Epithelial cell of proximal tubule (primary cell): ENCODE measurements at places on chromosomes 3 and 15. TPM values are rescaled to one million over a fixed set of nuclear protein-coding genes. Genes with fewer than 3 reads are reported as not detected.

The TM4SF18 gene
- total RNA-seq, result 1.4 TPM in 2 replicates

The HYAL1 gene
- total RNA-seq, result 1.3 and 2.2 TPM in 2 replicates

The GRM2 gene
- total RNA-seq, result not detected in 2 replicates

The GUCA1C gene
- 0.23 and 0.58 TPM in 2 replicates for total RNA-seq

The UPK1B gene
- 23.9 and 56.4 TPM in 2 replicates for total RNA-seq

The CLASP2 gene
- total RNA-seq, result 23.7 and 34.2 TPM in 2 replicates

The WDR73 gene
- total RNA-seq, result 14.7 and 20.5 TPM in 2 replicates

The CHRNA7 gene
- total RNA-seq, result 0.94 and 1.5 TPM in 2 replicates

The LOXL1 gene
- 48.7 and 120 TPM in 2 replicates for total RNA-seq

The PLA2G4D gene
- total RNA-seq, result not detected in 2 replicates

GRCh38 chr3:195159117-195159813 is 111.7 kb downstream of the XXYLT1 start:
- no peak for DNase-seq

DNA sequence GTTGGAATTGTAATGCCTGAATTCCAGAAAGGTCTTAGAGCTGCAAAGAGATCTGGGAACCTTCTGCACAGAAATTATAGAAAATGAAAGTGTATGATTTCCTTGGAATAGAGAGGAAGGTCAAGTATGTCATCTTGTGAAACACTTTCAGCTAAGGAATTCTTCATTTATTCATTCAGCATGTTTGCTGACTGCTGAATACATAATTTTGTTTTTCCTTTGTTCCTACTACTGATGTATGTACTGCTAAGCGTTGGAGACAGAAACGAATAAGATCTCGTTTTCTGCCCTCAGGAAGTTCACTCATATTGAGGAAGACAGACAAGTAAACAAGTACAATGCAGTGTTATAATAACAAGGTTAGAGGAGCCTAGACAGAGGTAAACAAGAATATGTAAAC is 14.3 kb upstream of the IL20RB start:
- DNase-seq, result no peak

GRCh38 chr3:52314489-52314888 is 1.6 kb upstream of the DNAH1 start:
- no peak for DNase-seq

DNA sequence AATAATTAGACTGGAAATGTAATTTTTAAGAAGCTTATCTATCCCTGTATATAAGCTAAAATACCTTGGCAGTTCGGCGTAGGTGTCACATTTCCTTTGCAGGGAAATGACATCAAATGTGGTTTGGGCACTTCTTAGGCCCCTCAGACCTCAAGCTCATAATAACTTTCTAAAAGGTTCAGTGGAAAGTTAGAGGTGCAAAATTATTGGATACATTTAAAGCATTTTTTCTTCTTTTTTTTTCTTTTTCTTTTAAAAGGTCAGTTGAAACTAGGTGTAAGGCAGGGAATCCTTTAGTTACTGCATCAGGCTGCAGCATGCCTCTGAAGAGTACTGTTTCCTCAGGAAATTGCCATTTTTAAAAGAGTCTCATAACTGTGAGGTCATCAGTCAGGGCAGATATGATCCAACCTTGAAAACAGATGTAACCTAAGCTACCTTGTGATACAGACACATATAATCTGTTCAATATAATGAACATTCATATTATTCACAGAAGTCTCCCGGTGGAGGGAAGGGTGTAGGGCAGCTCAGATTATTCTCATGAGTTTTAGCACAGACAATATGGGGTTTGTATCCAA is 4.8 kb downstream of the SACM1L start:
- no peak for DNase-seq

DNA sequence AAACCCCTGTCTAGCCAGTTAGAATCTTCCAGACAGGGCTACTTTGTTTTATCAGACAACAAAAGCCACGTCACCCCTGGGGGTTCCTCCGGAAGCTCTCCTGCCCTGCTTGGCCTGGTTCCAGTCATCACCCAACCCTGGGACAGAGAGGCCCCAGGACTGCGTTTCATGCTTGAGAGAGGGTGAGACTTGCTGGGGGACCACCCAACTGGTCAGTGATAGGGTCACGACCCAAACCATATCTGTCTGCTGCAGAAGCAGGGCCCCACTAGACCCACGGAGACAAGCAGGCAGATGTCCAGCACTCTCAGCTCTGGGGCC is 1.2 kb downstream of the NT5DC2 start:
- DNase-seq, result no peak

- no peak for DNase-seq
Measured at GRCh38 chr15:52567871-52568600, 794 bp downstream of the ARPP19 start.

DNA sequence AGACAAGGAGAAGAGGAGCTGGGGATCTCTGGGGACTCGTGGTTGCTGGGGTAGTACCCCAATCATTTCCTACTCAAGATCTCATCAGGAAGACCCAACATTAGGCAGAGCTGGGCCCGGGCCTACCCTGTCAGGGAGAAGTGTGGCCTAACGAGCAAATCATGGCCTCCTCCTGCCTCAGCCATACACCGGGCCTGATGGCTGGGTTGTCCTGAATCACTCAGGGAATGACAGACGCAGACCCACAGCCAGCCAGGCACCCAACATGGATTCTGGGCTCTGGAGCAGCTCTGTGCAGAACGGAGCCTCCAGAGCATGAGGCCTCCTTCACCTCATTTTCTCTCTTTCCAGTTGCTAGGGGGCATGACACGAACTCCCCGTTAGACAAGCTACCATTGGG is 19.7 kb downstream of the ITGA11 start:
- DNase-seq, result no peak

GRCh38 chr3:18423401-18424212 is 1.5 kb downstream of the SATB1 start:
- DNase-seq, result no peak

- no peak for DNase-seq
Measured at GRCh38 chr3:106985721-106986120, 391.5 kb upstream of the CCDC54 start.

DNA sequence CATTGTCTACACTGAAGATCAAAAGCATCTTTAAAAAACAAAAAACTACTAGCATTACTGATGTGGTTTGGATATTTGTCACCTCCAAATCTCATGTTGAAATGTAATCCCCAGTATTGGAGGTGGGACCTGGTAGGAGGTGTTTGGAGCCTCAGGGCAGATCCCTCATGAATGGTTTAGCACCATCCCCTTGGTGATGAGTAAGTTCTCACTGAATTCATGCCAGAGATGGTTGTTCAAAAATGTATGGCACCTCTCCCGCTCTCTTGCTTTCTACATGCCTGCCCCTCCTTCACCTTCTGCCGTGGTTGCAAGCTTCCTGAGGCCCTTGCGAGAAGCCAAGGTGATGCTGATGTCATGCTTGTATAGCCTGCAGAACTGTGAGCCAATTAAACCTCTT is 136.6 kb upstream of the FHIT start:
- DNase-seq, result no peak

GRCh38 chr15:77504306-77504705 is 83.6 kb downstream of the HMG20A start:
- no peak for DNase-seq

GRCh38 chr15:82829234-82829633 is 19.8 kb downstream of the WHAMM start:
- DNase-seq, result no peak

- no peak for DNase-seq
Measured at GRCh38 chr3:149402481-149402880, 25.0 kb upstream of the TM4SF1 start.

DNA sequence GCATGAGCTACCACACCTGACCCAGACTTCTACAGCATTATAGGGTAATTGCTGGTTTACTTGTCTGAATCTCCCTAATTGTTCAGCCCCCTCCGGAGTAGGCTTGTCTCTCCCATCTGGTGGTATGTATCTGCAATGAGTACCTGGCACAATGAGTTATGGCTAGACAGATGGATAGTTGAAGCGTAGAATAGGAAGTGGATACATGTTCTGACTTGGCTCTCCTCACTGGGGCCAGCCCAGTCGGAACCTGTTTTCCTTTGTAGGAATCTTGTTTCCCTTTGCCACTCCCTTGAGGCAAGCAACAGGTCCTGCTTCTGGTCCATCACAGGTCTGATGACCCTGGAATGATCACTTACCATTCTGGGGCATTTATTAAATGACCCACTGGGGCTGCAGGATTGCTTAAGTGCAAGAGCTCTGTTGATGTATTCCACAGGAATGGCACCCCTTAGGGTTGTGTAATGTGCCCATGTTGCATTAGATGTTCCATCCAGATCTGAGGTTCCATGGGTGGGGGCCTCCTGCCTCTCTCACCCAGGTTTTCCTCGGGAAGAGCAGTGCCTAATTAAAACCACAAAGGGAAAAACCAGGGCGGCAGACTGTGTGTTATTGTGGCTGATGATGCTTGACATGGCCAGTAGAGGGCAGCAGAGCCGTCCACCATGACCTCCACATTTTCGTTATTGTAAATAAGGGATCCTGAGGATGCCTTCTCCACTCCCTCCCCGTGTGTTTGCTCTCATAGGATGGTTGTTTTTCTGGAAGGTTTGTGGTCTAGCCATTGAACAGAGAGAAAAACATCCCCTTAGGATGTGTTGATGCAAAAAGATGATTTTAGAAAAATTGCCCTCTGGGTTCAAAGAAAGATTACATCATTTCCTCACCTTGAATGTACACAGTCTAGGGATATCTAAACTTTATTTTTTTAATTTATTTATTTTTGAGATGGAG is 58.0 kb downstream of the CMTM8 start:
- no peak for DNase-seq

DNA sequence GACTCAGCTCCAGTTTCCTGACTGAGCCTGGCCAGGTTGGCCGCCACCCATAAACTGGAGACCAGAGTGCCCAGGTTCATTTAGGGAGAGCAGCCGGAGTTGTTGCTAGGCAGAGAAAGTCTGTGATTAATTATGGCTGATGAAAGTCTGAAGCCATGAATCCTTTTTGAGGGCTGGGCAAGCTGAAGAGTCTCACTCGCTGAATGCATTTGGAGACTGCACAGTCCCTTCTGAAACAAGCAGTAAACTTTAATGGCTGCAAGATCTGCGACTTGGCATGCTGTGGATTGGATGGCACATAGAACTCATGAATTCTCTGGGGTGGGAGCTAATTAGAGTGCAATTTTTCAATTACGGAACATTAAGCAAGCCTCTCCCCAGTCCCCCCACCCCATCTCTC is 282.1 kb downstream of the RPLP1 start:
- DNase-seq, result no peak

DNA sequence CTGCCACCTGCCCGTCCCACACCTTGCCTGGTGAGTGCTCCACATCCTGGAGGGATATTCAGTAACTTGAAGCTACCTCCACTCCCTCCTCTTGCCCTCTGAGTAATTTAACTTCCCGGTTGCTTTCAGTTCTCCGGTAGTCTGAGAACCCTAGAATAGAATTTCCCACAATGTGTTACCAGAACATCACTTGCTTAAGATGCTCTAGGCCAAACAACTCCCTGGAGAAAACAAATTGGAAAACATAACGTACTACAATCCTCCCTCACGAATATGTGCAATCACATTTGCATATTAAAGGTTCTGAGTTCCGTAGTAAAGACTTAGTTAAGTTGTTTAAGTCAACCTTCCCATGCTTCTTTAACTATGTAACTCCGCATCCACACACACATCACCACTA is 44.8 kb downstream of the SLCO2A1 start:
- no peak for DNase-seq

GRCh38 chr15:69954666-69955065 is 143.1 kb downstream of the TLE3 start:
- no peak for DNase-seq

GRCh38 chr3:196192524-196193051 is 18.6 kb downstream of the ZDHHC19 start:
- DNase-seq, result no peak

DNA sequence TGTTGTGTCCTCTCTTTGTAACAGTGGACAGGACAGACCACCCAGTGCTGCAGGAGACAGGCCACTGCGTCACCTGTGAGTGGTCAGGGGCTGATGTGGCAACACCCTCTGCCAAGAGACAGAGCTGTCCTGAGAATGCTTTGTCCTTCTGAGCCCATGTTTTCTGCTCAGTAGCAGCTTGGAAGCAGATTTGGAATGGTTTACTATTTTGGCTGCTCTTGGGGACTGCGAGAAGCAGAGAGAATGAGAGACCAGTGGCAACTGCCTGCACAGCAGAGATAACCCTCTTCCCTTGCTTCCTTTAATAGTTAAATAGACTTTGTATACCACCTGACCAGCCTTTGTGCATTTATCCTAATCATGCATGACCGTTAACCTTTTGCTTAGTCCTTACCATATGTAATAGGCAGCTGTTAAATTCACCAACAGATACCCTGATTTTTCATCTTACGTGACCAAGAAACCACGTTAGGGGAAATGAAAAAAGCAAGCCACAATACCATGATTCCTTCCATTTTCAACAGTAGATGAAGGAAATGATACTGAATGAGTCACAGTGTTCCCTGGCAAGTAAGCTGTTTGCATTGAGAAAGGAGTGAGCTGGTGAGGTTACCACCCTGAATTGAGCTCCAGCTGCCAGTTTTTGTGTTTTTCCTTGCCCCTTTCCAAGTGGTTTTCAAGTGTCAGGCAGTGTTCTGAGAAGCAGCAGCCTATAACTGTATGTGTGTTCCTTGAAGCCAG is 35.5 kb downstream of the B3GALNT1 start:
- DNase-seq, result peak; percentile 35

GRCh38 chr3:69231929-69232440 is 109.6 kb upstream of the LMOD3 start:
- no peak for DNase-seq

GRCh38 chr3:109553591-109554371 is 216.4 kb upstream of the DPPA4 start:
- no peak for DNase-seq

DNA sequence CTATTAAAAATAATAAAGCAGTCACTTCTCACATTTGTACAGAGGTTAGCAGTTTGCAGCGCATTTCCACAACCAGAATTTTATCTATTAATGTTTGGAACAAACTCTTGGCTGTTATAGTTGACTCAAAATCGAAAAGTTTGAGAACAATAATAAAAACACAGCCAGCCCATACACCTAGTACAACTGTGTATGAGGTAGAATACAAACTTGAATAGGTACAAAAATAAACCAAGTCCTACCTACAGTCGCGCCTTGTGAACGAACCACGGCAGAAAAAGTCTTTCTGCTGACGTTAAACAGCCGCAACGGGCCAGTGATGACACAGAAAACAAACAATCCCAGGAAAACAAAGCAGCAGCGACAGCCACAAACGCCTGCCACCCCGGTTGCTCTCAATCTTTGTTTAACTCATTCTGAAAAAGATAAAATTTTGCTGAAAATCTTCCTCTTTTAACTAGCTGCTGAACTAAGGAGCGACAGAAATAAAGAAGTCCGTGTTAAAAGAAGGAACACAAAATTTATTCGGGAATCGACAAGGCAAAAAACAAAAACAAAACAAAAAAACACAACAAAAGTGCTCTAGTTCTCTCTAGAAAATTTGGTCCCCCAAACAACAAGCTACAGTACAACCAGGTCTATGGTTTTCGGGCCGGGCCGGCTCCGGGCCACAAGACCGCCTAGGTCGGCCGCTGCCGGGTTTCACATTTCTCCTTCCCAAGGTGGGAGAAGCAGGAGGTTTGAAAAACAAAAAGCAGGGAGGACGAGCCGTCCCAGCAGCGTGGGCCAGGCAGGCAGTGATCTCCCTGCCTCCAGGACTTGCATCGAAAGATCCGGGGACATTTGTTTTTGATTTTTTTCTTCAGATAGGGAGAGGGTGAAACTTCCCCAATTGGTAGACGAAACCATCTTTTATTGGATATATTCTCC is 2.9 kb downstream of the FOXL2 start:
- DNase-seq, result no peak
